ENCODE measurements at places on chromosomes 5 and 9.

DNA sequence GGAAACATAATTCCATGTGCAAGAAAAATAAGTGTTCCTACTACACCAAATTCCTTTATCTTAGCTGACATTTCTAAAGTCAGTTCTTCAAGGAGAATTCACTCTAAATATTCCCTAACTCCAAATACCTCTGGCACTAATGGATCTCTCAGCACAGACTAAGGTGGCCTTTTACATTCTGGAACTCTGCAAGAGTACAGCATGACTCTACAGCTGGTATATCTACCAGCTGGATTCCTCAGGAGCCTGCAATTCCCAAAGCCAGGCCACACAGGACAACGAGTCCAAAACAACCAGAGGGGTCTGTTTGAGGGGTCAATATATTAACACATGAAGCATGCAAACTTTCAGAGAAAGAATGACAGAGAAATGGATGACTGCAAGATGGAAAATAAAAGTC lies 27.2 kb downstream of the TMEM245 start:
- DNase-seq: no peak
- H3K27me3 ChIP-seq: no peaks in the 10 kb centered on the region
- no peak overlapping the region for H3K4me3 ChIP-seq
- peaks cover 45% of the 10 kb centered on the region for H3K36me3 ChIP-seq

DNA sequence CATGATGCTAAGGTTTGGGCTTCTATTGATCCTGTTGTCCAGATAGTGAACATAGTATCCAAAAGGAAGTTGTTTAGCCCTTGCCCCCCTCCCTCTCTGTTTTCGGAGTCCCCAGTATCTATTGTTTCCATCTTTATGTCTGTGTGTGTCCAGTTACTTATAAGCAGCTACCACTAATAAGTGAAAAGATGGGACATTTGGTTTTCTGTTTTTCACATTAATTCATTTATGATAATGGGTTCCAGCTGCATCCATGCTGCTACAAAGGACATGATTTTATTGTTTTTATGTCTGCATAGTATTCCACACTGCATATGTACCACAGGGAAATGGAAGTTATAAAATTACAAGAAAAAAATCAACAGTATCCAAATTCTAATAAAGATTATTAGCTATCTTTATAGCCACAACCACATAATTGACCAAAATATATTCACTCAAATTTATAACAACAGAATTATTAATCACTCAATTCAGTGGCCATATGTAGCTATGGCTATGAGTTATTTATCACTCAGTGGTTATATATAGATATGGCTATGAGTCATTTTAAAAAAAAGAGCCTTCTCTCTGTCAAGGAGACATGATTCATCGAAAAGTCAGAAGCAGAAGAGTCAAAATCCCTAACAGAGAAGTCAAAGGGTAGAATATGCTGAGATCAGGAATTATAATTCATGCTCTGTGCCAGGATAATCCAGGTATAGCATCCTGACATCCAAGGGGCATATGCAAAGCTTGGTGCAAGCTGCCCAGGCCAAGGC lies 367.5 kb downstream of the DEPDC1B start:
- H3K4me3 ChIP-seq: no peak overlapping the region
- no peaks in the 10 kb centered on the region for H3K4me1 ChIP-seq
- no peak overlapping the region for H3K27ac ChIP-seq
- no peak for DNase-seq
- H3K36me3 ChIP-seq: no peaks in the 10 kb centered on the region
- H3K27me3 ChIP-seq: no peaks in the 10 kb centered on the region

DNA sequence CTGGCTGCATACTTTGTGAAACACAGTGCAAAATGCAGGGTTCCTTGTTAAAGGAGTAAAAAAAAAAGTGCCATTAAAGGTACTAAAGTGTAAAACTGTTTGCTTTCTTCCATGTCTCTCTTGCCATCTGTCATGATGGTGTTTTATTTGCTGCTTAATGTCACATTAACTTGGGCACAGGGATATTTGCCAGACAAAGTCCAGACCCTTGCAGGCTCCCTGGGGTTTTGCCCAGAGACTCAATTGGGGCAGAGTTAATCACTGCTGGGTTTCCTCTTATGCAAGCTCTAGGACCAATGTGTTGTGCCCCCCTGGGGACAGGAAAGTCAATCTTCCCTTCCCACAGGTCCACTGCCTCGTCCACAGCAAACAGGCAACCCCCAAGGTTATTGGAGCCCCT lies 274.3 kb upstream of the SGCD start:
- no peaks in the 10 kb centered on the region for H3K4me1 ChIP-seq
- H3K36me3 ChIP-seq: no peaks in the 10 kb centered on the region
- no peak for DNase-seq
- no peak overlapping the region for H3K4me3 ChIP-seq

DNA sequence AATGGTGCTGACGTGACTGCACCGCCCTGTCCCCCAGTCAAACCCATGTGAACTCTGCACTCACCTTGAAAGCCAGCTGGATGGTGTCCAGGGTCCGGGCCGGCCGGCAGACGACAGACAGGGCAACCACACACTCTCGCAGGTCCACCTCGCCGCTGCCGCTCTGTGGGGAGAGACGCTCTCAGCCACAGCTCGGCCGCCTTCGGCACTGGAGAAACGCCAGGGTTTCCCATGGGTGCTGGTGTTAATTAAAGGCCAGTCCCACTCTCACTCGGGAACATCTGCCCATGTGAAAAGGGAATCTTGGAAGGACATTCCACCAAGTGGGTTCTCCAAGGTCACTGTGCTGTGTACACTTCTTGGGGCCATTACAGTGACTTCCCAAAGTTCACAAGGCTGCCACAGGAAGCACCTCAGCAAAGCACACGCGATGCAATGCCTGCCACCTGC lies 25.5 kb upstream of the SLC6A3 start:
- no peaks in the 10 kb centered on the region for H3K27me3 ChIP-seq
- H3K27ac ChIP-seq: no peak overlapping the region
- H3K36me3 ChIP-seq: peaks cover 28% of the 10 kb centered on the region
- no peak overlapping the region for H3K4me3 ChIP-seq
- H3K4me1 ChIP-seq: no peaks in the 10 kb centered on the region

DNA sequence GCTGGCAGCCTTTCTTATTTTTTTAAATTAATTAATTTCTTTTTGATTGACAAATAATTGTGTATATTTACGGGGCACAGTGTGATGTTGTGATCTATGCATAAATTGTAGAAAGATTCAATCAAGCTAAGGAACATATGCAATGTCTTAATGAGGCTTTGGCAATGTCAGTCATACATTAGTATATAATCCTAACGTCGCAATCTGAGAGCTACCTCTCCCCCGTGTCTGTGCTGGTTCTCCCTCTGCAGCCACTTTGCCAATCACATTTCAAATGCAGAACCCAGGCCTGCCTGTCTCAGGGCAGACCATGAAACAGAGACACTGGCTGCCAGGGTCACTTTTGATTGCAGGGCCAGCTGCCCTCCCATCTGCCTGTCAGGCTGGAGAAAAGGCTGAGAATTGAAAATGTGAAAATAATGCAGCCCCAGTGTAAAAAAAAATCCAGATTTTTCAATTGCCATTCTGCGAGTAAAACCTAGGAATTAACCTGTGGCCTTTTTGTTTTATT lies 56.3 kb downstream of the SLC24A2 start:
- no peak for DNase-seq
- H3K36me3 ChIP-seq: no peaks in the 10 kb centered on the region
- H3K27ac ChIP-seq: no peak overlapping the region
- no peak overlapping the region for H3K4me3 ChIP-seq

- no peak for DNase-seq
- H3K27ac ChIP-seq: no peak overlapping the region
- H3K4me1 ChIP-seq: no peaks in the 10 kb centered on the region
Observed at GRCh38 chr5:44729536-44729935, 79.2 kb upstream of the MRPS30 start.

DNA sequence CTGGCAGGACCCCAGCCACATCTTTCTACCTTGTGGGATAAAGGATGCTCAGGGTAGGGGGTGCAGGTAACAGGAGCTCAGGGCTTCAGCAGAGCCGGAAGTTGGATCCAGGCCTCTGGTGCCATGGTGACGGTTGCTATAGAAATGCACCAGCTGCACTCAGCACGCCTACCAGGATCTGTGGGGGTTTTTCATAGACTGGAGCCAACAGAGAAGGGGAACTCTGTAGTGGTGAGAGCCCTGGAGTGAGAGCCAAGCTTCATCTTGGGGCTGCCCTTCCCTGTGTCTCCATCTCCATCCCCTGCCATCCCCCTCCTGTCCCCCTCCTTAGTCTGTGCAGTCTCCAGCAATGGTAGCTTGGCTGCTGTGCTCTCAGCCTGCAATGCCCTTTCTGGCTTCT lies 27.5 kb upstream of the BOD1 start:
- peak; percentile 26 for DNase-seq
- no peak overlapping the region for H3K4me3 ChIP-seq
- no peaks in the 10 kb centered on the region for H3K4me1 ChIP-seq
- H3K36me3 ChIP-seq: no peaks in the 10 kb centered on the region

Measured in activated CD4-positive, alpha-beta memory T cell treated with anti-CD3 and anti-CD28 coated beads for 36 hours (primary cell).